ENCODE measurements at places on chromosomes 1 and 21.

DNA sequence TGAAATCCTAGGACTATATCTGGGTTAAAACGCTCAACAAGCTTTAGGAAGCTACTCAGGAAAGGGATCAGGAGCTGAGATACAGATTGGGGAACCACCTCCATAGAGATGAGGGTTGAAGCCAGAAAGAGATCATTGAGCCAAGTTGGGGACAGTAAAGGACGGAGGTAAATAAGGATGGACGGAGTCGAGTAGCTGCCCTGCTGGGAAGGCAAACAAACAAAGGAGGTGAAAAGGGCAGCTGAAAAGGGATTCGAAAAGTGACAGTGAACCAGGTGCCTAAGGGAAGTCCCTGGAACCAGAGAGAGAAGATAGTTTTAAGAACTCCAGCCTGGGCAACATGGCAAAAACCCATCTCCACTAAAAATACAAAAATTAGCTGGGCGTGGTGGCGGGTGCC, 6.3 kb upstream of the CAMSAP2 start:
- DNase-seq = no peak

DNA sequence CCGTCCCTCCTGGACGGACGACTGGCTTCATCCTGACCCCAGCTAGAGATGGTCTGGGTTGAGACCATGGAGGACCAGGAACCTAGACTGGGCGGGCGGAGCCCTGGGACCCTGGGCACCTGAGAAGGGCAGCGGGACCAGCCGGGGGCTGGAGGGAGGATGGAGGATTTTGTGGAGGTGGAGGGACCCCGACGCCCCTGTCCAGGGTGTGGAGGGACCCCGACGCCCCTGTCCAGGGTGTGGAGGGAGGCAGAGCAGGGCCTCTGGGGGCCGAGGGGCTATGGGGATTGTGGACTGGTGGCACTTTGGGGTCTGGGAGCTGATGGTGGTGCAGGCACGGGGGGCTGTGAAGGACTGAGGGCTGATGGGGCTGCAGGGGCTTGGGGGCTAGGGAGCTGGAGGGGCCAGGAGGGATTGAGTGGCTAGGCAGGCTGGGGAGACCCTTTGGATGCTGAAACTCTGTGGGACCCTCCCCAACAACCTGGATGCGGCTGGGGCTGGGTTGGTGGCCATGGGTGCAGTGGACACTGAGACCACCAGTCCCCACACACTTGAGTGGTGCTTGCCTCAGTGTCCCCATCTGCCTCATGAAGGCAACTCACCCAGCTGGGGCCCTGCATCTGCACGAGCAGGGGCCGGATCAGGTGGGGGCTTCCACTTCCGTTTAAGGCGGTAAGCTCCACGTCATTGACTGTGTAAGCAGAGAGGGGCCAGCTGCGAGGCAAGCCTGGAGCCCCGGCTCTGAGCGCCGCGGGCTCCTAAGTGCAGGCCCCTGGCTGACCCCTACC, 7.4 kb downstream of the GJC2 start:
- DNase-seq = no peak

GRCh38 chr21:38241029-38241740, 15.6 kb upstream of the KCNJ15 start:
- no peak for DNase-seq

- DNase-seq = no peak
Observed at GRCh38 chr1:6554907-6555778, at the start of gene TAS1R1. Gene TAS1R1, plus strand, starts transcription at chr1:6555307. Its CDS starts 67 bp downstream, at chr1:6555374.

DNA sequence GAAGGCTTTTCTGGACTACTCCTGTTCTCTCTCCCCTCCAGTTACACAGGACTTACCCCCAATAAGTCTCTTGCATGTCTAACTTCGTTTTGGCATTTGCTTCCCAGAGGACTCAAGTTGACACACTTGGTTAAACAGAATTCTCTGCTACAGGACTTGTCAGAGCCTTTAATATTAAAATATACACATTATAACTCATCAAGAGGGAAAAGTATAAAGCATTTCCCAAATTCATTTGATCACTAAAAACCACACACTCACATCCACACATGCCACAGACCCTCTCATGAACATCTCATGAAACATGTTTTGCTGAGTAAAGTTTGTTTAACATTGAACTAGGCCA, 8.7 kb upstream of the CAPN2 start:
- DNase-seq = no peak

GRCh38 chr1:245154429-245155271, at the start of gene KIF26B:
Gene KIF26B, plus strand, starts transcription at chr1:245154985. Its CDS starts 440 bp downstream, at chr1:245155425.
- no peak for DNase-seq

DNA sequence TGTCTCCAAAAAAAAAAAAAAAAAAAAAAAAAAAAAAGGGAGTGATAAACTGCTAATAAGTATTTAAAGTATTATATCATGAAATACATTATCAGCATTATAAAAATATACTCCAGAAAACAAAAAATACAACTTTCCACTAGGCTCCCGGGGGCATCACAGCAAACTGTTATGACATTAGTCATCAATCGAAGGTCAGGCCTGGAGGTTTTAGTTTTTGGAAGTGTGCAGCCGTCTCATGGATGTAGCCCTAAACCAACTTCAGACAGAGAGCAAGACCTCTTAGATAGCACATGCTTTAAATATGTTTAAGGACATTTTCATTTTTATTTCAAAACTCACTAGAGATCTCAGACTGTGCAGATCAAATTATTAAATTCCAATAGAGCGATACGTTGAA, 106.3 kb downstream of the RERE start:
- no peak for DNase-seq

DNA sequence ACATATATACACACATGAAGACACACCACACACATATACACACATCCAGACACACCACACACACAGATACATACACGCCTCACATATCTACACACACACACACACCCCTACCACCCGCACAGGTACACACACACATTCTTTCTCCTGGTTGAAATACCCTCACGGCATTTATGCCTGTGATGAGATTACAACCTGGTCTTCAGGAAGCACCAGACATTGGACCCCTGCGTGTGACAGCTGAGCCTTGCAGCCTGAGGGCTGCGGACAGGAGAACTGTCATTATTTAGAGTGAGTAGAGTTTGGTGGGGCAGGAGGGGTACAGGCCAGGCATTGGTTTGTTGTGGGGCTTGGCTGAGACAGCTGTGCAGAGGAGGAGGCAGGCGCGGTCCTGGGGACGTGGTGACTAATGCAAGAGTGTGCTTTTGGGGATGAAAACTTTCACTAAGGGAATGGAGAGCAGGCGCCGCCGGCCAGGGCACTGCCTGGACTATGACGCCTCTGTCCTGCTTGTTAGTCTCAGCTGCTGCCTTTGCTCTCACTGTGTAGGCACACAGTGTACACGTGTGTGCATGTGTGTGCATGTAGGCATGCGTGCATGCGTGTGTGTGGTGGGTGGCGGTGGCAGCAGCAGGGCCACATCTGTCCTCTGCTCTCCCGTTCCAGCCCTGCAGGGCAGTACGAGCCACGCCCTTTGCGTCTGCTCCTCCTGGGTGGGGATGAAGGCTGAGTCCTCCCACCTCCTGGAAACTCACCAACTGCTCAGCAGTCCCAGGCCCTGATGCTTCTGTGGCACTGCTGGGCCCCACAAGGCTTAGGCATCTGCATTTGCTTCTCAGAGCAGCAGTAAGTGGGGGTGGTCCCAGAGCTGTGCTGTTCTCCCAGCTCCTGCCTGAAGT, 57.6 kb downstream of the SPSB1 start:
- DNase-seq = no peak

GRCh38 chr1:211830055-211830327, 572 bp downstream of the LPGAT1 start:
- DNase-seq = no peak

- DNase-seq = no peak
Observed at GRCh38 chr1:66294707-66295370, 239.1 kb upstream of the SGIP1 start.

DNA sequence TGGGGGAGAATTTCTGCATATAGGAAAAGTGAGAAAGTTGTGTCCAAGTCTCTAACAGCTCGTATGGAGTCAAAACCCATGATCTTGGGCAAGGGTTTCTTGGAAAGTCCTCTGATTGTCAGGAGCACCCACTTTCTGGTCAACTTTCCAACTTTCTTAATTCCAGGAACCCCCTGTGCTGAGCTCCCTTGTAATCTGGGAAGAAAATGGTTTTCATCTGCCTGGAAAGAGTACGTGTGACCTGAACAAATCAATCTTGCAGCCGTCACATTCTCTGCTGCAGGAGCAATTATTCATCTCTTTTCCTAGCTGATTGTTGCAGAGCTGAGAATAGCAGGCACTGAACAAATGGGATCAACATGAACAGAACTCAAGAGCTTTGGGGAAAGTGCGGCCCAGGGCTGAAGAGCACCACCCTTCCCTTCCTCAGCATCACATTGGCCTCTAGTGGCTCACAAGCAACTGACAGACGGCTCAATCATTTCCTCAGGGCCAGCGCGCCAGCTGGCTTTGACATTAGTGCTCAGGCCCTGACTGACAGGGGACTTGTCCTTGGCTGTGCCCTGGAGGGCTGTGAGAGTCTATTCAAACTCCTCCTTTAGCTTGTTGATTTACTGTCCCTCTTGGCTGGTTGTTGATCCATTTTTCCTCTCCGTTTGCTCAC, 295.2 kb downstream of the HLX start:
- DNase-seq = no peak

Data from NCI-H1048 (cell line).